ENCODE measurements at places on chromosomes 12 and 14.

GRCh38 chr12:118633071-118633470, 256.7 kb downstream of the SUDS3 start:
- DNase-seq = no peak

DNA sequence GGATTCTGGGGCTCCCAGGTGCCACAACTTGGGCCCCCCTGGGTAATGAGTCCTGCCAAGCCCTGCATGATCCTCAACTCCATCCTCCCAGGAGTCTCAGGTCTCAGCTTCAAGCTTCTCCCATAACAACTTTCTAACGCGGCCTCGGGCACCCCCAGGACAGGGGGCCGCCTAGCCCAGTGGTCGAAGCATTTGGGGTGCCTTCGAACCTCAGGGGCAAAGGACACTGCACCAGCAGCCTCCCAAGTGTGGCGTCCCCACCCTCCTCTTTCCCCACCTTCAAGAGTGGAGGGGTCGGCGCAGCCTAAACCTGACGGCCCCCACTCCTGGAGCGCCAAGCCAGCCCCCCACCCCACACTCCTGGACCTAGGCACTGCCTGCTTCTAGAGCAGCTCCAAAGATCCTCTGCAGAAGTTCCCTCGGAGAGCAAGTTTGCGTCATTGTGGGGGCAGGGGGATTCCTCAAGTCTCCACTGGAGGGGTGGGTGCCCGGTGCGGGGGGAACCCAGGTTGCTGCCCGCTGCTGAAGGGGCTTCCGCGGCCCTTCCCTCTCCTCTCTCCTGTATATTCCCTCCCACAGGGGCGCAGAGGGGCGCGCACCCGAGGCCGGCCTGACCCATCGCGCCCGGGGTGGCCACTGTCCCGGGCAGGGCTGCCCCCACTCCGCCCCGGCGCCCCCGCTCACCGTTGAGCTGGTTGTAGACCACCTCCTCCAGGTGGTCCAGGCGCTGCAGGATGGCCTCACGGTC, 933 bp downstream of the GALNT9 start:
- DNase-seq = no peak

GRCh38 chr14:52286661-52287649, 19.5 kb downstream of the PTGDR start:
- no peak for DNase-seq

DNA sequence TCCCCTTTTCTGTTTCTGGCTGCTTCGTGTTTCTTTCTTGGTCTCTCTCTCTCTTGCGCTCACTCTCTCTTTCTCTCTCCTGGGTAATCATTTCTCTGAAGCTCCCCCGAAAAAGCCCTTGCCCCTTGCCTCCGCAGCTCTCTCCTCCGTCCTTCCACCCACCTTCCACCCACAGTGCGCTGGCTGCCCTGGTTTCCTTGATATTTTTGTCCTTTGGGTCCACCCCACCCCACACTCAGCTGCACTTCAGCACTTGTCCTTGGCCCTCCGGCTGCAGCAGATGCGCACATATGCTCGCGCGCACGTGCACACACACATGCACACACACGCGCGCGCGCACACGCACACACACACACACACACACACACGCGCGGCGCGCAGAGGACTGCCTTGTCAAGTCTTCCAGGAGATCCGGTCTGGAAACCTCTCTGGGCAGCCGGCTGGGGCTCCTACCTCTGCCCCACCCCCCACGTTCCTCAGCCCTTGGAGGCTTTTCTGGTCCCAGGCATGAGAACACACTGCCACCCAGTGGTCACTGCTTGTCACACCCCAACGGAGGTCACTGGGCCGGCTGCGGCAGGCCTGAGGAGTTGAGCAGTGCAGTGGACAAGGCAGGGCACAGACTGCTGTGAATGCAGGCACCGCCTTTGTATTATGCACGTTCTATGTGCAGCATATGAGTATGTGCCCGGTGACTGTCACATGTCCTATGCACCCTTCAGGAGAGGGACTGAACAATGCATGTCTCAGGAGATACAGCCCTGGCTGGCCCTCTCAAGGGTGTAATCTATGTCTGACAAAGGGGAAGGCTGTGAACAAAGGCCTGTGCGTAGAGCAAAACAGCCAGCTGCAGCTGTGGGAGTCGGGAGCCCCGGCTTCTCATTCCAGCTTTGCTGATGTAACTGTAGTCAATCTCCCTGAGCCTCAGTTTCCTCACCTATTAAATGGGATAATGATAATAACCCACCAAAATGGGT, 6.5 kb downstream of the LAG3 start:
- peak; percentile 97 for DNase-seq

- no peak for DNase-seq
These were observed 179.0 kb downstream of the RIMBP2 start for GRCh38 chr12:130537051-130537450.

- no peak for DNase-seq
These were observed 866.9 kb downstream of the NRXN3 start for GRCh38 chr14:79037106-79037505.

DNA sequence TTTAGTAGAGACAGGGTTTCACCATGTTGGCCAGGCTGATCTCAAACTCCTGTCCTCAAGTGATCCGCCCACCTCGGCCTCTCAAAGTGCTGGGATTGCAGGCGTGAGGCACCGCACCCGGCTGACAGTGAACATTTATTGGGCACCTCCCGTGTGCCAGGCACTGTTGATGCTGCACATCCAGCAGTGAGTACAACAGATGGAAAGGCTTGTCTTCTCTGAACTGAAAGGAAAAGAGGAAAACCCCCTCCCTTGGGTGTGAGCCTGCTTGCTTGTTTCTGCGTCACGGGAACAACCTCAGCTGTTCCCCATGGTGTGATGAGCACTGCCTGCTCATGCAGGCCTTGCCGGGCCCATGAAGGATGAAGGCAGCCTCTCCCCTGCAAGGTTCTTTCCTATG, 39.5 kb downstream of the DGLUCY start:
- no peak for DNase-seq

DNA sequence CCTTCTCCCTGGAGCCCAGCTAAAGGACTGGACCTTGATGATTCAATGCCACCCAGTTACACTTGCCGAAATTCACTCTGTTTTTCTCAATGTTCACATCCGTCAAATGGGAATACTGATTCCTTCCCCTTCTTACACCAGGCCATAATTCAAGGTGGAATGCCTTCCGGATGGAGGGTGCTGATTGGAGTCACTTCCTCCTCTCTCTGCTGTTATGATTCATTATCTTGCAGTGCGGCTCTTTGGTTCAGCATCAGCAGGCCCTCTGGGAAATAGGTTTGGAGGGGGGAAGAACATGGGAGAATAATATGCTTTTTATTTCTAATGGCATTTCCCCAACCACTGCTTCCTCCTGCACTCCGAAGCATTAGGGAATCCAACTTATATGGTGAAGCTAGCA, 390.6 kb upstream of the TBX3 start:
- DNase-seq = no peak

DNA sequence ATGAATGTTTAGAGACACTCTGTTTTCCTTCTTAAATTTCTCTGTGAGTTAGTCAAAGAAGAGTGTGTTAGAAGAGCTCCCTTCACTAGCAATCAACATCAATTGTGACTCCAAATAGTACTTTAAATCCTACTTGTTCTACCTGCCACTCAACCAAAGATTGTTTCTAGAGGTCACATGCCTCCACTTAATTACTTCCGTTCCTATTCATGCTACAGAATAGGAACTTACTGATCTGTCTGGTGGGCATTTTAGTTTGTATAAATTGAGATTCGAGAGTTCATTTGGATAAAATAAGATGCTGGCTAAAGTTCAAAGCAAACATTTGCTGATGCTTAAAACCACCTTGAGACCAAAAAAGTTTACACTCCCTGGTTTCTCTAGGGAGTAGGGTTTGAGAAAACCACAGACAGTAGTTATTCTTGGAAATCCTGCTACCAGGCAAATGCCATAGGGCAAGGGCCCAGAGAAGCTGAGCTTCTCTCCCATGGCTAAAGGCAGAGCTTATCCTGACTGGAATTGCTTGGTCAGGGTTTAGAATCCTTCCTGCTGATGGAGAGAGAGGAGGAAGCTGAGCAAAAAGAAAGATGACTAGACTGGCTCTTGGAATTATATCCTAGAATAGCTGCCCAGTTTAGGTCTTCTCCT, 389.6 kb upstream of the ATP2B1 start:
- DNase-seq = no peak

DNA sequence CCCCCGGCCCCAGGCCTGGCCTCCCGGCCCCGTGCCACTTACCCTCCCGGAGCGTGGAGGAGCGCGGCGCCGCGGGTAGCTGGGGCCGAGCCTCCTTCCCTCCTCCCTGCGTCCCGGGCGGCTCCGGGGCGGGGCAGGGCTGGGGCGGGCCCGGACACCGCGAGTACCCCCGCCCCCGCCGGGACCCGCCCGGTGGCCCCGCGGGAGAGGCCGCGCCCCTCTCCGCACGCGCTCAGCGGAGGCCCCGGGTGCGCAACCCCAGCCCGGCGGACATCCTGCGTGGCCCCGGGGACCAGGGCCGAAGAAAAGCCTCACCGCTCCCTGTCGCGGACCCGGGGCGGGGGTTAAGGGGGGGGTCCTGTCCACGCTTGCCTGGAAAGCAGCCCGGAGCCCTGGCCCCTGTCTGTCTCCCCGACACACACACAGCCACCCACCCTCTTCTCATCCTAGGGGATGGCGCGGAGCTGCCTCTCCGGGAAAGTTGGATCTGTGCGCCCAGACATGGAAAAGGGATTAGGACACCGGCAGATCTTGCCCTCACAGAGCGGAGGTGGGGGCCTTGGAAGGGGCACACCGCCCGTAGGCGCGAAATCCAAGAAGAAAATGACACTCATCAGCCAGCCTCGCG, at the start of gene SYNE3:
Gene SYNE3 (minus strand): TSS at position 97 of the 628 bp plus-strand sequence. CDS start 40,829 bp downstream, outside the sequence.
- DNase-seq = peak; percentile 44

- no peak for DNase-seq
These were observed 6.9 kb upstream of the C14orf180 start for GRCh38 chr14:104572668-104573067.

DNA sequence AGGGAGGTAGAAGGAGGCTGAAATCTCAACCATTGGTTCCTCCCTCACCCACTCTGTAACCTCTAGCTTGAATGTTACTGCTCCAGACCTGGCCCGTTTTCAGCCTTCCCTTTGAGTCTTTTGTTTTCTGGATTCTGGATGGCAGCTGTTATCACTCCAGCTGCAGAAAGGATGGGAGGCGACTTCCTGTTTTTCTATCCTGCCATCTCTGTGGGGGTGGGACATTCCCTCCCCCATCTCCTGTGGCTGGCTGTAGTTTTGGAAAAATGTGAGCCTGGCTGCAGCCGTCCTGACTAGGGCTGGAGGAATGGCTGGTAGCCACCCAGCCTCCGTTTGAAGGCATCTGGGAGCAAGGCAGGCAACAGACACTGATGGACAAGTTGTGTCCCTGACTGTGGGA, 2.9 kb upstream of the PPFIBP1 start:
- DNase-seq = no peak

- no peak for DNase-seq
These were observed 1.6 kb downstream of the NAB2 start for GRCh38 chr12:57090490-57090889.

DNA sequence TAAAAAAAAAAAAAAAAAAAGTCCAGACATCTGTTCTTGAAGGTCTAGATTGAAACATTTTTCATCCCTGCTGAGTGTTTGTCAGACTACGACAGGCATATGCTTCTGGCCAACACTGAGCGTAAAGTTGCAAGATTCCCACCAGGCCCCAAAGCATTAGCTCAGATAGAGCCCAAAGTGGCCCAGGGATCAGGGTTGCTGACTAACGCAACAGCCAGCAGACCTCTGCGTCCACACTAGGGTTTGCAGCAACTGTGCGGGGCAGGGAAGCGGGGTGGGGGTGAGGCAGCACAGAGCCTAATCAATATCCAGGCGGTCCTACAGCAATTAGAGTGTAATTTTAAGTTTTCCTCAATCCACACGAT, 55.7 kb downstream of the SSH1 start:
- DNase-seq = no peak

- no peak for DNase-seq
These were observed 7.9 kb downstream of the NRIP2 start for GRCh38 chr12:2826721-2827515.

- no peak for DNase-seq
These were observed 5.3 kb upstream of the BEGAIN start for GRCh38 chr14:100592461-100592891.

DNA sequence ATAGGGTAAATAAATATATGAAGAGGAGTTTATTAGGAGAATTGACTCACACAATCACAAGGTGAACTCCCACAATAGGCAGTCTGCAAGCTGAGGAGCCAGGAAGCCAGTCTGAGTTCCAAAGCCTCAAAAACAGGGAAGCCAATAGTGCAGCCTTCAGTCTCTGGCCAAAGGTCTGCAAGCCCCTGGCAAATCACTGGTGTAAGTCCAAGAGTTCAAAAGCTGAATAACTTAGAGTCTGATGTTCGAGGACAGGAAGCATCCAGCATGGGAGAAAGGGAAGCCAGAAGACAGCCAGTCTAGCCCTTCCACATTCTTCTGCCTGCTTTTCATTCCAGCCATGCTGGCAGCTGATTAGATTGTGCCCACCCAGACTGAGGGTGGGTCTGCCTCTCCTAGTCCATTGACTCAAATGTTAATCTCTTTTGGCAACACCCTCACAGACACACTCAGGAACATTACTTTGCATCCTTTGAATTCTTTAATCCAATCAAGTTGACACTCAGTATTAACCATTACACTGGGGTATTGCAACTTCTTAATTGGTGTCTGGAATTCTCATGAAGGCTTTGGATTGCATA, 736.5 kb upstream of the LMO3 start:
- no peak for DNase-seq

- no peak for DNase-seq
These were observed 251.8 kb upstream of the CCDC196 start for GRCh38 chr14:66234411-66234810.

DNA sequence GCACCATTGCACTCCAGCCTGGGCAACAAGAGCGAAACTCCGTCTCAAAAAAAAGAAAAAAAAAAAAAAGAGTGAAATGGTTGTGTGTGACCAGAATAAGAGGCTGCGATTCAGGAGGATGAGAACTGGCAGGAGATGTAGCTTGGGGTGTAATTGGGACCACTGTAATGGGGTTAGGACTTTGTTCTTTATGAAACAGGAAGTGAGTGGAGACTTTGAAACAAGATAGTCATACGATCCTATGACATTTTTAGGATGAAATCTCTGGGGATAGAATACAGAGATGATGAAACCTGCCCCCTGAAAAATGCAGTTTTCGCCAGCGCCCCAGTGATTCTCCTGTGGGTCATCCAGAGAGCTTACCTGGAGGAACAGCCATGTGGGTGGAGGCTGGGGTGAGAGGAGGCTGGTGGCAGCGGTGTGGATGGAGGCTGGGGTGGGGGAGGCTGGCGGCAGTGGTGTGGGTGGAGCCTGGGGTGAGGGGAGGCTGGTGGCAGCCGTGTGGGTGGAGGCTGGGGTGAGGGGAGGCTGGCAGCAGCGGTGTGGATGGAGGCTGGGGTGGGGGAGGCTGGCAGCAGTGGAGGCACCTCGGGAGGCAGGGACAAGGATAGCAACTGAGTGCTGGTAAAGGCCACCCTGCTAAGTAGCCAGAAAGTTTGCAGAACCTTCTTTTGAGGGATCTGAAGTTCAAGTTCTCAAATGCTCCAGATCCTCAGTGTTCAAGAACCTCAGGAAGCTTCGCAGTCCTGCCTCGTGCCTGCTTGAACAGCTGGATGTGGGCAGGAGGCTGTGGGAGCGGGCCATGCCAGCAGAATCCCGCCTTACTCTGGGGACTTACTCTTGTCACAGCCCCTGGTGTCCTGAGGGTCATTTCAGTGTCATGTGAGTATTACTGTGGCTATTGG, 20.2 kb downstream of the FBXL14 start:
- DNase-seq = no peak

- DNase-seq = no peak
These were observed 45.7 kb upstream of the RFLNA start for GRCh38 chr12:124248941-124249825.

Data from head of caudate nucleus (tissue), 42 donors.